Activated naive CD4-positive, alpha-beta T cell treated with anti-CD3 and anti-CD28 coated beads, Interleukin-2, amount 50 U/mL, for 72 hours (primary cell): ENCODE measurements at places on chromosomes 11 and 22.
A peak's percentile ranks its signal among the peaks of the same experiment; 100 is the strongest.

- no peak for DNase-seq
These were observed 44.9 kb downstream of the GRAMD1B start for GRCh38 chr11:123474994-123475393.

- DNase-seq = no peak
These were observed 494 bp downstream of the ZDHHC5 start for GRCh38 chr11:57668434-57668782.

DNA sequence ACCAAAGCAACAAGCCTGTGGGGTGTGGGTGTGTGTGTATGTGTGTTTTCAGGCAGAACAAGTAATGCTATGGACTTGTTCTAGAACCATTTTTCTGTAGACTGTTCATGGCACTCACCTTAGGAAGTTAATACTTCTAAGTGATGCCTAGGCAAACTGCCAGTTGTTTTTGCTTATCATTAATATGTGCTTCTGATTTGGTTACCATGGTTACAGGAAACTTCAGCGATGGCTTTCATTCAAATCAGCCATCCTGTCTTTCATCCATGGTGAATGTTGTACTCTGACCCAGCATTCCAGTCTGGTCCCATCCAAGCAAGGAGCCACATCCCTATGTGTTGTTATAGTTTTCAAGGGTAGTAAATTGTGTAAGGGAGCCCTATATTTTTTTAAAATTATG lies 49.8 kb upstream of the ARHGAP20 start:
- no peak for DNase-seq

GRCh38 chr11:43381802-43382201 lies 23.1 kb downstream of the TTC17 start:
- no peak for DNase-seq

- DNase-seq = no peak
These were observed 1225.7 kb downstream of the JRKL start for GRCh38 chr11:97615546-97615945.

DNA sequence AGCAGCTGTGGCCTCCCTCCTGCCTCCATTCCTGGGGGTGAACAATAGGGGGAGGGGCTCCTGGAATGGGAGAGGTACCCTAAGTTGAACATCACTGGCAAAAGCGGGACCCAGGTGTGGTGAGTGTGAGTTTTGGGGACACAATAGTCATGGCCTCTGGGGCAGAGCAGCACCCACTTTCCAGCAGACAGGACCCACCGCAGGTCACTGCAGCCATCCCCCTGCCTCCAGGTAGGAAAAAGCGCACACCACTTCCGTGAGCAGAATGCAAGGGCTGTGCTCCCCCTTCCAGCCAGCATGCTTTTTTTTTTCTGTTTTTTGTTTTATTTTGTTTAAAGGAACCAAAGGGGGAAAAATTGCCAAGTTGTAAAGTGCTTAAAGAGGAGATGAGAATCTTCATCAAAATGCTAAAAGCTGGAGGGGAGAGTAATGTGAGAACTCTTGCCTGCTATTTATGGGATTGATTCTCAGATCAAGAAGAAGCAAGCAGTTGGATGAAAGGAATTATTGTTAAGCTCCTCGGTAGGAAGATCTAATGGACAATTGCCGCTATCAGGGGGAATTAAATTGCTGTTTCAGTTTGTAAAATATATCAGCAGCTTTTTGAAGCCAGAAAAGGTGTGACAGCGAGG lies 152.9 kb downstream of the FEZ1 start:
- DNase-seq = peak; percentile 14

- no peak for DNase-seq
These were observed 60.4 kb upstream of the HSPA8 start for GRCh38 chr11:123122341-123122740.

- DNase-seq = peak; percentile 14
These were observed 1090.8 kb downstream of the BRD1 start for GRCh38 chr22:48736593-48737460.

DNA sequence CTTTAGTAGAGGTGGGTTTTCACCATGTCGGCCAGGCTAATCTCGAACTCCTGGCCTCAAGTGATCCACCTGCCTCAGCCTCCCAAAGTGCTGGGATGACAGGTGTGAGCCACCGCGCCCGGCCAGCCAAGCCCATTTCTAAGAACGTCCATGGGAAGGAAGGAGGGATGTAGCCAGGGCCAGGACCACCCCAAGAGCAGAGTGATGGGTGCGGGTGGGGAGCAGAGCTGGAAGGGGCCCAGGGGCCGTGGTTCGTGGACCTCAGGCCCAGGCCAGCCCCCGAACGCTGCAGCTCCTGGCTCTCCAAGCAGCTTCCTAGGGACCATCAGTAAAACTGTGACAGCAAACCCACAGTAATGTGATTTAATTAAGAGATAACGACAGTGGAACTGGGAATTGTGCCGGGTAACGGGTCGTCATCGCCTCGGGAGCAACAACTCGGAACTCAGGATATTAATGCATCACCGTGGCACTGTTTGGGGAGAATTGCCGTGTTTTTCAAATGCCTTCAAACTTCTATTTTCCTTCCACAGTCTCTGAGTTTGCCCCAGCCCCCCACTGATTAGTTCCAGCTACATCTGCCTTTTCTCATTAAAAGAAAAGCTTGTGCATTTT lies 74.3 kb downstream of the BRD1 start:
- DNase-seq = no peak

DNA sequence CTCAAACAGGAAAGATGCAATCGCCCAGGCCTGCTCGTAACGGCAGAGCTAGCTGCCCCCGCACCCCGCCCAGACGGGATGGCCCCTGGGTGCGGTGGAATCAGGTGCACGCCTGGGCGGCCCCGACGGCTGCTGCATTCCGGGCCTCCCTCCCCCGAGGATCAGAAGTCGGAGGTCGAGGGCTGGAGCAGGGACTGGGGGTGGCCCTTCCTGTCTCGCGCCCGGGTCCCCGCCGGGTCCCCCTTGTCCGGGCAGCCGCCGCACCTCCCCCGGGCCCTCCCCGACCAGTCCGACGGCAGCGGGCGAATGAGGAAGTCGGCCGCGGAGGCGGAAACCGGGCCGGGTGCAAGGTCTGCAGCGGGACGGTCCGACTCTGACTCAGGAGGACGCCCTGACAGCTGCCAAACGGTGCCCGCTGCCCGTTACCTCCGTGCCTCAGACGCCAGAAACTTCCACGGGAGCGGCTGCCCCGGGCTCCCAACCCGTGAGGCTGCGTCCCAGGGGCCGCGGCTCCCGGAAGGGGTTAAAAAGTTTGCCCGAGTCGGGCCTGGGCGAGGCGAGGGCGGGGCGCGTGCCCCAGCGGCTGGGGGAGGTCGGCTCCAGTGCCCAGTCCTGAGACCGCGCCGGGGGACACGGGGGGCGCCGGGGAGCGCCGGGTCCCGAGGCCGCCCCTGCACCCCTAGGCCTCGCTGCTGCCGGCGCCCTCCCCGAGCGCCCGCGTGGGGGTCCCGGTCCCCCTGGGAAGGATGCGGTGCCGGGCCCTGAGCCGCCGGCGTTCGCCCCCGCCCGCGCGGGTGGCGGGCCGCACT lies 663 bp downstream of the MYH9 start:
- peak; percentile 69 for DNase-seq

DNA sequence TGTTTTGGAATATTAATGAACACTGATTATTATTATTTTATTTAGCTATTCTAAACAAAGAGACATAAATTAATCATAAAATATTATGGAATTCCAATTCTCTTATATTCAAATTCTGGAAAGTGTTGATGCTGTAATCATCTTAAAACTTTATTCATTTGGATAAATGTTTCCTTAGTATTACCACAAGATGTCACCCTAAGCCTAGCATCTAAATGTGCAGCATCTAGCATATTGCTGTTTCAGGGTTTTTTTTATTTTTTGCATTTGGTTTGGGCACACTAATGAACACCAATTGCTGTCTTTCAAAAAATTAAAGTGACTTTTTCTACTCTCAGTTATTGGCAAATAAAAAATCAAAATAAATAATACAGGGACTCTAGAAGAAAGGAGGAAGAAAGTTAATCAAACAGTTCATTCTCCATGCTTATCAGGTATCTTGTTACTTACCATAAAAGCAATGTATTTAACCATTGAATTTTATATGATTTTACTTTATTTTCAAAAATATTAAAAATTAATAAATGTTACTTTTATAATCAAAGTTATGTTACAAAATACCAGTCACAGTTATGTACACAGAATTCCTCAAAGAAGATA lies 31.8 kb downstream of the DLG2 start:
- DNase-seq = no peak

DNA sequence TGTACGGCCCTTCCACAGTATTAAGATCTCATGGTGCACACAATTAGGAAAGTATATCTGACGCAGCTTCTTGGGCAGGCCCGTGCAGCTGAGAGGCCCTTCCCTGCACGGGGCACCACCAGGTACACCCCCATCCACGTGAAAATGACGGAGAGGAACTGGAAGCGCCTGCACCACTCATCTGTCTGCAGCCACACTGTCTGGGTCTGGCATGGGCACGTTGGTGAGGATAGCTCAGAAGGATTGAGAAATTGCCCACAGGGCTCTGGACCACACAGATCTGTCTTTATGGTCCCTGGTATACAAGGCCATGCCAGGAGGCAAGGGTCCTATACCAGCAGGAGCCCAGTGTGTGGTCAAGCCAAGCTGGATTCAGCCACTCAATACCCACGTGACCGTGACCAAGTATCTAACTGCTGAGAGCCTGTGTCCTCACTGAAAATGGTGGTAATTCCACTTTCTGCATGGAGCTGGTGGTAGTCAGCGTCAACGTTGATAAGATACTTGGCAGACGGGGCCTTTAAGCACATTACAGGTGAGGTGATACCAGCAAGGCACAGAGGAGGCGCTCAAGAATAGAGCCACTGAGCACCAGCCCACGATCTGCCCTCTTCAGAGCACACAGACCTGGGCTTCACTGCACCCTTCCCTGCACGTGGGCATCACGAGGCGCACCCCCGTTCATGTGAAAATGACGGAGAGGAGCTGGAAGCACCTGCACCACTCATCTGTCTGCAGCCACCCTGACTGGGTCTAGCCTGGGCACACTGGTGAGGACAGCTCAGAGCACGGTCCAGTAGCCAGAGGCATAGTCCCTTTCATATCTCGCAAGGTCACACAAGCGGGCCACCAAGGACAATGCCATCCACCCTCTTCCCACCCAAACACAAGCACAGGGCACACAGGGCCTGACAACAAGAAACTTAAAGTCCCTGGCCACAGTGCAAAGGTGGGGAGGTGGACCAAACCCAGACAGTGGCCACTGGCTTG lies 28.4 kb downstream of the SHANK2 start:
- no peak for DNase-seq

DNA sequence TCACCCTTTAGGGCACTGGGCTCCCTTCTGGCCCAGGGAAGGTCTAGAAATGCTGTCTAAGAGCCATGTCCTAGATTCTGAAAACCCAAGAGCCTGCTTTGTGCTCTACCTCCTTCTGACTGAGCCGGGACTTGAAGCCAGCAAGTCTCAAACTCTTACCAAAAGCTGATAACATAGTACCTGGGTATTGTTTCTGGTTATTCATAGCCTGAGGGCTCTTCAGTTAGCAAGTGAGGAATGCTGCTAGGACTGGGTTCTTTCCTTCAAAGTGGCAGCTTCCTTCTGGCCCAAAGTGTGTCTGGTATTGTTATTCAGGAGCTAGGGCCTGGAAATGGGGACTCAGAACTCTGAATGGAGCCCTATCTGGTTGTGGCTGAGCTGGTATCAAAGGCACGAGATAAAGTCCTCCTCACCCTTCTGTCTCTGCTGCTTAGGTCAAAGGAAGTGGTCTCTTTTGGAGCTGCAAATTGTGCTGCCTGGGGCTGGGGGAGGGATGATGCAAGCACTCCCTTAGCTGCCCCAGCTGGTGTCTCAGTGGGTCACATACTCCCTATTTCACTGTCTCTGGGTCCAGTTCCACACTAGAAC lies 696.0 kb upstream of the CCDC179 start:
- DNase-seq = no peak

DNA sequence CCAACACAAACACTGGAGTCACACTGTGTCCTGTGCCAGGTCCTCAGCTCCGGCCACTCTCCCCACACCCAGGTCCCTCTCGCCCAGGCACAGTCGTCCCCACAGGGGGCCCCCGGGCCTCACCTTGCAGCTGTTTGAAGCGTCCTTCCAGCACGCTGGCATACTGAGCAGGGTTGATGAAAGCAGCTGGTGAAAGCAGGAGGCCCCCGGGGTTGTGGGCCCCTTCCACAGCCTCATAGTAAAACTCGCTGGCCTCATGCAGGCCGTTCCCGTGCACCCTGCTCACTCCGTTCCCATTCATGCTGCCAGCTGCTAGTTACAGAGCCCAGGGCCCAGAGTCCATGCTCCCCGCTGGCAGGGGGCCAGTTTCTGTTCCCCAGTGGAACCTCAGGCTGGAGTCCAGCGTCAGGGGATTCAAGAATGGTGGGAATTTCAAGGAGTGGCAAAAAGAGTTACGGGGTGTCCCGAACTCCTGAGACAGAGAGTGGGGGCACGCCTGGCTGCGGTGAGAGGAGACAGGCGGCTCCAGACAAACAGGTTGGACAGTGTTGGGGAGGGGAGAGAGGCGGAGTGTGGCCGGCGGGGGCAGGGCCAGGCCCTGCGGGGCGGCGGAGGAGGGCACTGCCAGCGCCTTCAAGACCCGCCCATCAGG lies 10.6 kb downstream of the SPTBN2 start:
- no peak for DNase-seq

GRCh38 chr11:75341612-75342011 lies 9.8 kb downstream of the ARRB1 start:
- DNase-seq = no peak

DNA sequence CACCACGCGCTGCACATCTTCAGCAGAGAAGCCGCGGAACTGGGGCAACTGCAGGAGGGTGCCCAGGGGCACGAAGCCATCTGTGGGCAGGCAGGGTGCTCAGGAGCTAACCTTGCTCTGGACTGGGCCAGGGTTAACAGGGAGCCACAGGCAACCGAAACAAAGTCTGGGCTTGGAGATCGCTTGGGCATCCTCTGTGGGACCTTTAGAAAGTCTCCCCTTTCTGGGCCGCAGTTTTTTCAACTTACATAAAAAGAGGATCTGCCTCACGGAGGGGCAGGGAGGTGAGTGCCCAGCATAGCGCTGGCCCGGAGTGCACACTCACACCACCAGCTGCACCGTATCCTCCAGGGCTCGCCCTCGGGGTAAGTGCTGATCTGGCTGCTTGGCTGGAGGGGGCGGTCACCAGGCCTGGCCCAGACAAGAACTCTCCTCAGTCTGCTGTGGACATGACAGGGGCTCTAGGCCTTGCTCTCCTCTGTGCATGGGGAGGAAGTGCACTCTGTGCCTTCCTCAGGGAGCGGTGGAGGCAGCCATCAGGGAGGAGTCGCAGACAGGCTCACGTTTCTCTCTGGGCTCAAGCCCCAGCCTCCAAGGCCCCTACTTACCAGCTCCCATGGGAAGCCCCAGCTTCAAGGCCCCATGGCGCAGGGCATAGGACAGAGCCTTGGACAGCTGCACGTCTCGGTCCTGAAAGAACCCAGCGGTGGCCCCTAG lies 937 bp downstream of the TRPT1 start:
- DNase-seq = no peak

- no peak for DNase-seq
These were observed 82.6 kb downstream of the PARVA start for GRCh38 chr11:12459865-12460444.

GRCh38 chr22:20793748-20794649 lies 20.1 kb downstream of the SERPIND1 start:
- DNase-seq = no peak

- DNase-seq = no peak
These were observed 8.9 kb upstream of the CLMP start for GRCh38 chr11:123203934-123204333.

- DNase-seq = no peak
These were observed 8.7 kb downstream of the IFT27 start for GRCh38 chr22:36767035-36767775.
